ENCODE measurements at places on chromosomes 5 and 9.

DNA sequence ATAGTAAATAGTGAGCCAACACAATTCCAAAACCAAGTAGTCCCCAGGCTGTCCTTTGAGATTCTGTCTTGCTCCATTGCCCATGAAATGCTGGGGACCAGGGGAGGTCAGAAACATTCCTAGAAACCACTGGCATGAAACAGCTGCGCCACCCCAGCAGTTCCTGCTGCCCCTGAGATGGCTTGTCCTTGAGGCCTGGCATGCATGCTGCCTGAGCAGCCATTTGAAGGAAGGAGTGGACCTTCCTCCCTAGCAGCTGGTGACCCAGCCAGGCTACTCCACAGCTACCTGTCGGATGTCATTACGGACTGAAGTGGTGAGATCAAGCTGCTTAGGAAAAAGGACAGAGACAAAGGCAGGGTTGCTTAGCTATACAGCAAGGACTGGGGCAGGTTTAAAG, 260.6 kb downstream of the DENND1A start:
- no peak for DNase-seq

- no peak for DNase-seq
Measured at GRCh38 chr9:19924080-19924479, 135.2 kb upstream of the SLC24A2 start.

GRCh38 chr9:125119643-125120286, 23.6 kb downstream of the SCAI start:
- no peak for DNase-seq

- DNase-seq: peak; percentile 55
Measured at GRCh38 chr9:2291980-2292704, 277.0 kb downstream of the SMARCA2 start.

DNA sequence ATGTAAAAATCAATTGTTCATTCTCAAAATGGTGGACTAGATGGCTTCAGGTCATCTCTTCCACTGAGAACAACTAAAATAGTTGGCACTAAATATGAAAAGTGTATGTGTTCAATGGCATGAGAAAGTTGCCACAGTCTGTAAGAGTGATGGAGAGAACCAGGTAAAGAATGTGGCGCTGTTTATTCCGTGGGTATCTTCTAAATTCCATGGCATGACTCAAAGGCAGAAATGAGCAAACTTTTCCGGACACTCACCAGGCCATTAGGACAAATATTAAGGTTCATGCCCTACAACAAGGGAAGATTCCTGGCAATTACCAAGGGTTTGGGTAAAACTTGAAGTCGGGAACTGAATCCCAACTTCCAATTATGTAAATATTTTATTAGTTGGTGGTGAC, 825.4 kb upstream of the CDH6 start:
- DNase-seq: peak; percentile 81

GRCh38 chr5:71586052-71586940, 844 bp upstream of the MCCC2 start:
- DNase-seq: no peak

GRCh38 chr9:94603259-94604160, 9.9 kb upstream of the FBP2 start:
- DNase-seq: peak; percentile 10

DNA sequence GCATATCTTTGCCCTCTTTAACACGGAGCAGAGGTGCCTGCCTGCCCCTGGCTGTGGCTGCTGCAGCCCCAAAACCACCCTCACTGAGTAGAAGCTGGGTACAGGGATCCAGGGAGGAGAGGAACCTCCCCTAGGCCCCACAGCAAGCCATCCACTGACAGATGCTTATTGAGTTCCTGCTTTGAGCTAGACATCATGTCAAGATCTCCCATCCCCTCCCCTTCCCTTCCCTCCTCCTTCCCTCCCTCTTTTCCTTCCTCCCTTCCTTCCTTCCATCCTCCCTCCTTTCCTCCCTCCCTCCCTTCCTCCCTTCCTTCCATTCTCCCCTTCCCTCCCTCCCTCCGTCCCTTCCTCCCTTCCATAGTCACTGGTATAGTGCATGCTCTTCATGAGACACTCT, 29.3 kb downstream of the GOLGA2 start:
- no peak for DNase-seq
